ENCODE measurements at places on chromosomes 6 and 20.

GRCh38 chr20:58576603-58576970 lies 61.4 kb upstream of the APCDD1L start:
- DNase-seq, result no peak

- no peak for DNase-seq
Measured at GRCh38 chr6:35360349-35361138, 18.2 kb downstream of the PPARD start.

GRCh38 chr6:125745281-125746018 lies 4.0 kb upstream of the HEY2 start:
- no peak for DNase-seq

GRCh38 chr6:168021581-168021980 lies 24.1 kb downstream of the KIF25 start:
- no peak for DNase-seq

- DNase-seq, result no peak
Measured at GRCh38 chr20:34058831-34059230, 53.2 kb downstream of the EIF2S2 start.

Measured in cortex of kidney (tissue), 1 donor.